ENCODE measurements at places on chromosomes 2 and 18.

DNA sequence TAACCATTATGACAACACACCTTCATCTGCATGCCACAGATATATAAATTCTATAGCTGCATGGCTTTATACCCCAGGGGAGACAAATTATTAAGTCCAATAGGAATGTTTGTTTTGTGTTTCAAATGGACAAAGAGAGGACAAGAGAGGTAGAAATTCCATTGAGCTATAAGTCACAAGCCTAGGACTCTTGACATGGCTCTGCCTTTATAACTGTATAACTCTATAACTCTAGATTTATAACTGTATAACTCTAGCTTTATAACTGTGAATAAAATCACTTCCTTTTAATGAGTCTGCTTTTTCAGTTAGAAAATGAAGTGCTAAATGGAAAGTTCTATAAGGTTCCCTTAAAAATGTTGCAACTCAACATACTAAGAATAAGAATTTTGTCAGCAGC lies 106.4 kb downstream of the SCN9A start:
- no peak for DNase-seq

DNA sequence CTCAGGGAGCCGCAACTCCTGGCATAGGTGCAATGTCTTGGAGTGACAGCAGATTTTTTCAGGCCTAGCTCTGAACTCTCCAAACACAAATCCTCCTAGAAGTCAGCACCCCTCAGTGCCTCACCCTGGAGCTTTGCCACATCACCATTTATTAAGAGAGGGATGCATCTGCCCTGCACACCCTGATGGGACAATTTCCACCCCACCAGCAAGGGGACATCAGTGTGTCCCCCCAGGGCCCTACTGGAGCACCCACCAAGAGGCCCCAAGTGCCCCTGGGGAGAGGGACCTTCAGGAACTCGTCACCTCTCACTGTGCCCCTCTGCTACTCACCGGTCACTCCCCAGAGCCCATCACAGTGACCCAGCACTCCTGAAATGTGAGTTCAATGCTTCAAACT lies 144.7 kb downstream of the NDUFA10 start:
- DNase-seq: no peak

- no peak for DNase-seq
These were observed 167.9 kb downstream of the CCDC102B start for GRCh38 chr18:68965817-68966216.

- DNase-seq: no peak
These were observed 30.7 kb upstream of the PIEZO2 start for GRCh38 chr18:11179959-11180519.

Measured in CD4-positive, alpha-beta memory T cell (primary cell).